Activated CD4-positive, alpha-beta T cell treated with anti-CD3 and anti-CD28 coated beads, Interleukin-2, amount 10 ng/mL, durations not matched to agents 7 days and 5 days (primary cell): ENCODE measurements at places on chromosomes 11 and 22.

DNA sequence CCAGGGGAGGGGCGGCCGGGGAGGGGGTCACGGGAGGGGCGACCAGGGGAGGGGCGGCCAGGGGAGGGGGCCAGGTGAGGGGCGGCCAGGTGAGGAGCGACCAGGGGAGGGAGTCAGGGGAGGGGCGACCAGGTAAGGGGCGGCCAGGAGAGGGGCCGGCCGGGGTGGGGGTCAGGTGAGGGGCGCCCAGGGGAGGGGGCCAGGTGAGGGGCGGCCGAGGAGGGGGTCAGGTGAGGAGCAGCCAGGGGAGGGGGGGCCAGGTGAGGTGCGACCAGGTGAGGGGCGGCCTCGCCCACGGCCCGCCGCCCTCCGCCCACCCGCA is 355 bp downstream of the TESMIN start:
- DNase-seq: no peak

GRCh38 chr22:50739894-50740293 is 1.9 kb downstream of the ACR start:
- peak; percentile 2 for DNase-seq

GRCh38 chr11:2129699-2130366 is 9.4 kb downstream of the IGF2 start:
- no peak for DNase-seq

DNA sequence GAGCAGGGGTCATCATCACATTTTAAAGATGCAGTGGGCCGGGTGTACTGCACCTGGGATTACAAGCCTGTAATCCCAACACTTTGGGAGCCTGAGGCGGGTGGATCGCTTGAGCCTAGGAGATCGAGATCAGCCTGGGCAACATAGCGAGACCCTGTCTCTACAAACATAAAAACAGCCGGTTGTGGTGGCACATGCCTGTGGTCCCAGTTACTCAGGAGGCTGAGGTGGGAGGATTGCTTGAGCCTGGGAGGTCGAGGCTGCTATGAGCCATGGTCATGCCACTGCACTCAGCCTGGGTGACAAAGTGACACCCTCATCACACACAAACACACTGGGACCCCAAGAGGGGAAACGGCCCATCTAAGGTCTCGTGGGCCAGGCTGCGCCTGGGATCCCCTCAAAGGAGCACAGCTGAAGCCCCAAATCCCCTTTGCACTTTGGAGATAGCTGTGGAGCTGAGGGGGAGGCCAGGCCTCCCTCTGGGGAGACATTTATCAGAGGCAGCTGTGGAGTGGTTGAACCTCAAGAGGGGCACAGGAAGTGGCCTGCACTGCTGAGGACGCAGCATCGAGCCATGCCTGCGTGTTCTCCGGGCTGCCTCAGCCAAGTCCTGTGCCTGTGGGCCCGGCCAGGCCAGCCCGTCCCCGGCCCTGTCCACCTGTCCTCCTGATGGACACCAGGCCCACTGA is 27.5 kb downstream of the OSBPL5 start:
- no peak for DNase-seq

DNA sequence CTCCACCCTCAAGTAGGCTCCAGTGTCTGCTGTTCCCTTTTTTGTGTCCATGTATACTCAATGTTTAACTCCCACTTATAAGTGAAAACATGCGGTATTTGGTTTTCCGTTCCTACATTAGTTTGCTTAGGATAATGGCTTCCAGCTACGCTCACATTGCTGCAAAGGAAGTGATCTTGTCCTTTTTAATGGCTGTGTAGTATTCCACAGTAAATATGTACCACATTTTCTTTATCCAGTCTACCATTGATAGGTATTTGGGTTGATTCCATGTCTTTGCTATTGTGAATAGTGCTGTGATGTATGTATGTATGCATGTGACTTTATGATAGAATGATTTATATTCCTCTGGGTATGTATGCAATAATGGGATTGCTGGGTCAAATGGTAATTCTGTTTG is 144.6 kb downstream of the BRD1 start:
- no peak for DNase-seq

- no peak for DNase-seq
Observed at GRCh38 chr11:92330114-92330513, 105.5 kb downstream of the FAT3 start.

- DNase-seq: no peak
Observed at GRCh38 chr11:129973068-129973467, 29.6 kb downstream of the PRDM10 start.

DNA sequence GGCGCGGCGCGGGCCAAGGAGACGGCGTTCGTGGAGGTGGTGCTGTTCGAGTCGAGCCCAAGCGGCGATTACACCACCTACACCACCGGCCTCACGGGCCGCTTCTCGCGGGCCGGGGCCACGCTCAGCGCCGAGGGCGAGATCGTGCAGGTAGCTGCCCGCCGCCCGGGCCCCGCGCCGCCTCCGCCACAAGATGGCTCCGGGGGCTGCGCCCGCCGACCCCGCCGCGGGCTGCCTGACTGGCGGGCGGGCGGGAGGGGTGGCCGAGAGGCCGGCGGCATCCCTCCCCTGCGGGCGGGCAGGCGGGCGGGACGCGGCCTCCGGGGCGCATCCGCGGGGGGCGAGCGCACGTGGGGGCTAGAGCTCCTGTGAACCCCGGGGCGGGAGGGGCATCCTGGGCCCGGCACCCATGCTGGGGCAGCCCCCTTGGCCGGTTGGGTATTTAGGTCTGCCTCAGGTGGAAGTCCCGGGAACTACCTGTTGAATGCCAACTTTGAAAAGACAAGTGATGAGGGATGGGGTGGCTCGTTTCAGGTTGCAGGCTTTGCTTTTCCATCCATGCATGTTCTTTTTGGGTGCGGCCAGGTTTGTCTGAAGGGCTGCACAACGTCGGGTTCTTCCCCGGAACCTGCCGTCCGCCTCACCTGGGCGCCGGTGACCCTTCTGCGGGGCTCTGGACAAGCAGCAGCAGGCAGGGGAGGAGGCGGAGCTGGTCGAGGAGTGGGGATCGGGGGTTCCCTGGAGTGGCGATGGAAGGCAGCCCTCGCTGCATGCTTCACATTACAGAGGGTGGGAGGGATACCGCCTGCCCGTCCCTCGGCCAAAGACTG is 760 bp downstream of the ZNRF3 start:
- peak; percentile 26 for DNase-seq

DNA sequence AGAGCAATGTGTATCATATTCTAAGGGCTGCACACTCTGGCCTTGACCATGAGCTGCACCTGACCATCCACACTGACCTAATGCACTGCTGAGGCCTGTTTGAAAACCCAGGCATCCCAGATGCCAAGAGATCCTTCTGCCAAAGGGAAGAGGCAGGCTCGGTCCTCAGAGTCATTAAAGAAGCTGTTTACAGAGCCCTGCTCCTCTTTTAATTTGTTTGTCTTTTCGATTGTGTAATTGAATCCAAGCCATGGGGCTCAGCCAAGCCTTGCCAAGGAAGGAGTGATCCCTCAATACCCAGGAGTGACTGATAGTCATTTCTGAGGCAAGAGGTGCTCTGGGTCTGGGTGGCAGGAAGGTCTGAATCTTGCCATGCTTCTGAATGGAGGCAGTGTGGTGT is 94.5 kb upstream of the ISX start:
- DNase-seq: no peak

DNA sequence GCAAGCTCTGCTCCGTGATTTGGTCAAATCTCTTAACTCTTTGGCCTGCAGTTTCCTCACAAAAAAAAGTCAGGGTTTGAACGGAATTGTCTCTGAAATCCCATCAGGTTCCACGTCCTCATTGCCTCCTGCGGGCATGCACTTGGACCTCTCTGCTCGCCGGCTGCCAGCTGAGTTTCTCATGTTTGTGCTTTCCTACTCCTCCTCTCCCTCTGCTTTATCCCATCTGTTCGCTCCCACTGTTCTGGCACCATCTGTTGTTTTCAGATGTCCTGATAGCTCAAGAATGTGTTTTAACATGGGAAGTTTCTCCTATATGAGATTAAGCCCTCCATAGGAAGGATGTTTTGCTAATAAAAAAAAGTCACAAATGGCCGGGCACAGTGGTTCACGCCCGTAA is 49.4 kb upstream of the ARHGAP42 start:
- no peak for DNase-seq

- no peak for DNase-seq
Observed at GRCh38 chr22:30282616-30283046, 6.7 kb downstream of the CASTOR1 start.

GRCh38 chr11:120182372-120182771 is 28.5 kb upstream of the OAF start:
- peak; percentile 1 for DNase-seq

GRCh38 chr11:5596607-5597201 is at the start of gene TRIM6:
TSS of gene TRIM6 (plus strand) at chr11:5596637. CDS start at chr11:5596898, 261 bp downstream.
- peak; percentile 15 for DNase-seq

DNA sequence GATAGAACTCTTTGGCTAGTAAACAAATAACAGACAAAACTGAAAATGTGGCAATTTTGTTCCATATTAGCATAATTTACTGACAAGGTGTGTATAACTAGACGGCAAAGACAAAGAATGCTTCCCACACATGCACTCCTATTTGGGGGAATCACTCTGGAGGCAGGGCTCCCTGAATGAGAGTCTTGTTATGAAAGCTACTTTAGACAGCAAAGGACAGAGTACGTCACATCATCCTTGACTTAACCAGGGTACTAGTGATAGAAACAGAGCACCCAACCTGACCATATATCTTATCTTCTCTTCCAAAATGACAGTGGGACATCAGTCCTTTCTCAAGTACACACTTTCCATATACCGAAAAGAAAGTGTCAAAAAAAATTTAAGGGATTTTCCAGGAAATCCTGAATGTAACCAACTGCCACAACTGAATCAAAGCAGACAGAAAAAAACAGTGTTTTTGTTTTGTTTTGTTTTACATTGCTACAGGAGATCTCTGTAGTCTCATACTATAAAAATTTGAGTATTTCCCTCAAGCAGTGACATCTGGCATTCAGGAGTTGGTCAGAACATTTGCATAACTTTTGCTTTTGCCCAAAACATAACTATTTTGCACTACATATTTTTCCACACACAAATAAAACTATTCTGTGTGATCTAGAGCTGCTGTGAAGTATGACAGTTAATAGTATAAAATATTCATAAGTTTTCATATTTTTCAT is 98.9 kb downstream of the ARHGAP20 start:
- DNase-seq: no peak

DNA sequence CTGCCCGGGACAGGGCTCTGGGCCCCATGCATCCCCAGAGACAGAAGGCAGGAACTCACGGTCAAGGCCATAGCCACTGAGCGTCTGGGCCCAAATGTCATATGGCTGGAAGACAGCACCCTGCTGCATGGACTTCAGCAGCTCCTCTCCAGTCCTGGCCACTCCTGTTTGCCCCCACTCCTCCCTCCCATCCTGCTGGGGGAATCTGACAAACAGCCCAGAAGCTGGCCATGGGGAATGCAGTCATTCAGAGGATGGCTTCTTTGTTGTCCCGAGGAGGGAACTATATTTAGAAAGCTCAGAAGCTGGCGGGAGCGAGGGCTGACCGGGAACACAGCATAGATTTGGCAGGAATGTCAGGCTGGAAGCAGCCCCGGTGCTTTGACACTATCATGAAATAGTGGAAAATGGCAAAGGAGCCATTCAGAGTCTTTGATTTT is 35.0 kb downstream of the DKK3 start:
- no peak for DNase-seq

DNA sequence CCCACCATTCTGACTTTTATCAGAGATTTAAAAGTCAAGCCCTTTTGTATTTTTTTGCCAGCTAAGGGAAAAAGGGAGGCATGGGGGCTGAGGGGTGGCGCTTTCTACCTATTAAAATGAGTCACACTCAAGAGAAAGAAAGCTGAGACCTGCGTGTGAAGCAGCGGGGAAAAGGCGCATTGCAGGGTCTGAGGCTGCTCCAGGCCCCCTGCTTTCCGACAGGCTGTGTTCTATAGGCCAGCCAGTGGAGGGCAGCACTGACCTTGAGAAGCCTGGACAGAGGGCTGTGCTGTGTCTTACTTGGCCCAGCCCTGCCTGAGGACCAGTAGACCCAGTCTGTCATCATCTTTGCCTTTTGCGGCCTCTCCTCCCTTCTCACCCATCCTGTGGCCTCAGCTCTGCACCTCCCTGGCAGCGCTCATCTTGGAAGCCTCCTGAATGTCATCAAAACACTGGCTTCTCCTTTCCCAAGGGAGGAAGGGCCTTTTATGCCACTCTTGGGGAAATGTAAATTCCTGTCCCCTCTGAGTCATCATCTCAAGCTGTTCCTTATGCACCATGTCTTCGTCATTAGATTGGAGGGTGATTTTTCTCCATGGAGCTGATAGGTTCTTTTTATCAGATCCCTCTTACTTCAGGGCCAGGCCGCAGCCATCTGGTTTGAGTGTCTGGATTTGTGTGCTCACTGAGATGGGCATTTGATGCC is 12.6 kb upstream of the MAPK8IP1 start:
- DNase-seq: peak; percentile 46
